Right ventricle myocardium superior (tissue), 1 donor: ENCODE measurements at places on chromosomes 1 and 21. TPM values are rescaled to one million over a fixed set of nuclear protein-coding genes. Genes with fewer than 3 reads are reported as not detected.

KCNE1 gene
- total RNA-seq, result 4.3 TPM

HPDL gene
- not detected for total RNA-seq

TNFRSF8 gene
- total RNA-seq, result 0.59 TPM

FNDC5 gene
- total RNA-seq, result 139 TPM

TLR5 gene
- 3.0 TPM for total RNA-seq

SDF4 gene
- 110 TPM for total RNA-seq

PLA2G2F gene
- total RNA-seq, result not detected

RNF19B gene
- total RNA-seq, result 14.3 TPM

SPEN gene
- total RNA-seq, result 20.3 TPM

AADACL4 gene
- not detected for total RNA-seq

EXTL1 gene
- total RNA-seq, result 11.9 TPM

RAD54L gene
- 0.48 TPM for total RNA-seq

IL22RA1 gene
- 0.16 TPM for total RNA-seq

DNAJC28 gene
- total RNA-seq, result 5.7 TPM
